Cortex of kidney (tissue), 1 donor: ENCODE measurements at places on chromosomes 2 and 18.

DNA sequence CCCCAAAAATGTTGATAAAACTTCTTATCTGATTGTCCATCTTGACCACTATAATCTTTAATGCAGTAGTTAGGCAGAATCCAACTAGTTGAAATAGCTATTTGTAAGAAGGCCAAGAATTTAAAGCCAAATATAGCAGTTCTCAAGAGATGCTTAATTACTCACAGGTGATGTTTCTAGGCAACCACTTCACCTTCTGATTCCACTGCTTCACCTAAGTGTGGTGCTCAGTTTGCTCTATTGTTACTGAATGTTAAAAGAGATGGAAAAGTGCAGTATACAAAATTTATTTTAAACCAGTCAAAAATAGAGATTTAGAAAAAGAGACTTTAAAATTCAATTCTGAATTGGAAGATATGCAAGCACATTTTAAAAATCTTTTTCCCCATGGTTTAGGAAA is 539.4 kb downstream of the ZNF804A start:
- no peak for DNase-seq

DNA sequence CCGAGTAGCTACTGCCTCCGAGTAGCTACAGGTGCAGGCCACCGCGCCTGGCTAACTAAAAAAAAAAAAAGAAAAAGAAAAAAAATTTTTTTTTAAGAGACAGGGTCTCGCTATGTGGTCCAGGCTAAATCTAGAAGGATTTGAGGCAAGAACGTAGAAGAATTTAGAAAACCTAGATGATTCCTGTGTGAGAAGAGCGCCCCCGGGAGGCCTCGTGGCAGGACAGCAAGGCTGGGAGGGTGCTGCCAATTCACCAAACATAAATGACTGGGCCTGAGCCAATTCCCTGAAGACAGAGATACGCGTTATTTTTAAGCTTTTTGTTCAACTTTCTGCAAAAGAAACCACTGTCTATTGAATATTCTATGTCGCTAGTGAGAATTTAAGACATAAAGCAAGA is 90.1 kb upstream of the TGFA start:
- no peak for DNase-seq

- no peak for DNase-seq
Measured at GRCh38 chr2:231877533-231878456, 48.4 kb downstream of the NPPC start.

DNA sequence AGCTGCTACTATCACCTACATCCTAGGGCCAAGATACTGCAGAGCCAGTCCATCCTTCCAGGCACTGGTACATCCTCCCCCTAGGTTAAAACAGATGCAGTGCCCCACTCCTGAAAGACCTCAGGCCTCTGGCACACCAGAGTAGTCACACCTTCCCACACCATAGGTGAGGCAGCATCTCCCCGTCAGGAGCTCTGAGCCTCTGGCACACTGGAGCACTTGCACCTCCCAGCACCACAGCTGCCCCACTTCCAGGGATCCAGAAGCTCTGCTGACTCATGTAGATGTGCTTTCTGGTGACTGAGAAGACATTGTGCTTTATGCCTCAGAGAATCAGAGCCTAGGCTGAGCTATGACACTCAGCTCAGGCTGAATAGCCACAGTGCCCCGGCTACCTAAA is 138.4 kb upstream of the COL3A1 start:
- no peak for DNase-seq

GRCh38 chr2:172467382-172467781 is 40.0 kb downstream of the ITGA6 start:
- DNase-seq, result no peak

GRCh38 chr2:102059151-102059550 is 67.4 kb downstream of the IL1R2 start:
- DNase-seq, result no peak

- no peak for DNase-seq
Measured at GRCh38 chr2:109120166-109120565, 8.8 kb upstream of the SH3RF3 start.

- DNase-seq, result no peak
Measured at GRCh38 chr2:239298116-239298804, 102.6 kb downstream of the HDAC4 start.

DNA sequence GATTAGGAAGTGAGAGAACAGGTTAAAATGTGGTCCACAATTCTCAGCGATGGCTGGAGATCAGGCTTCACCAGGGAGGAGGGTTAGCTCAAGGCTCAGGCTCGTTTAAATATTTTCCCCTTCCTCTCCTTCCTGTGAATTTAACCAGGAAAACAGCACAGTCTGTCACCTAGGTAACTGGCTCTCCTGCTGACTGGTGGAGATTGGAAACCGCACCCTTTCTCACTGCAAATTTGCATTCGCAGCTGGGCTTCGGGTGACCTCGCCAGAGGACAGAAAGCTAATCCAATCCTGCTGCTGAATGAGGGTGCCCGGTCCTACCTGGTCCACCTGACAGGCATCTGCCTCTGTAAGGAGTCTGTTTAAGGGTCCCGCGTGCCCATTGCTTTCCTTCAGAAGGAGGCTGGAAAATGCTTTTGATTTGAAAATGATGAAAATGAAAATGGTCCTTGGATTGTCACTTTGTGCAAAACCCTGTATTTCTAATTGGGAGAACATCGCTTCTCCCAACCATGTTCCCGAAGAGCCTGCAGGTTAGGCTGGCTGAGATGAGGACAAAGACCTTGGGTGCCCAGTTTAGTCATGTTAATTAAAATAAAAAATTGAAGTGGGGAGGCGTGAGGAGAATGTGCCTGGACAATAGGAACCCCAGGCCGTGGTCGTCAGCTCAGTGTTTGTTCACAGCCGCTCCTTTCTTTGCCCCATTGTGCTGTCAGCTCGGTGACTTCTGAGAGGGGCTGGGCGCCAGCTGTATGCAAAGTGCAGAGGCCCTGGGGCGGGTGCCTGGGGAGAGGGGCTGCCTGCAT is 43.4 kb upstream of the MTCL1 start:
- DNase-seq, result no peak

DNA sequence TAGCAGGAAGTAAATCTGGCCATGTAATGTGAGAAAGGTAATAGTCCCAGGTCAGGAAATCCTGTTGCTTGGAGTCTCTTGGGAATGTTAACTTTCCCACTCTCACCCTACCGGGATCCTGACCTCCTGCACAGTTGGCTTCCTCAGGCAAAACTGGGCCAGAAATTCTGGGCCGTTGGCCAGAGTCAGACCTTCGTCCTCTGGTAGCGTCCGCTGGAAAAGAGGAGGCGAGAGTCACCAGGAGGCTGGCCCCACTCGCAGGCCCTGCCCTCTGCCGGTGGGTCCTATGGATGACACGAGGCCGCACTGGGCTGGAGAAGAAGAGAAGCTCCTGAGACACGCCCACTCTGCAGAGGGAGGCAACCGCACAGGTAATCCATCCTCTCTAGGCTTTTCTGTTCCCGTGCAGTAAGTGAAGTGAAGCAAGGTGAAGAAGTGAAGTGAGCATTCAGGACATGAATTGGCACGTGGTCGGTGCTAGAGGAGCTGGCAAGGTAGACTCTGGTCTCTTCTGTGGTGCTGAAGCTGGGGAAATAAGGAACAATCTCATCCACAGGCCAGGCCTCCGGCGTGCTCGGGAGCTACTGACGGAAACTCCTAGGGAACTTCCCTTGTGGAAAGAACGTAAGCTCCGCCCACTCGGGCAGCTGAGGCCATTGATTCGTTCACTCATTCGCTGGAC is 182.7 kb upstream of the GLI2 start:
- no peak for DNase-seq

GRCh38 chr2:239053801-239054503 is 206.1 kb downstream of the TWIST2 start:
- DNase-seq, result no peak

DNA sequence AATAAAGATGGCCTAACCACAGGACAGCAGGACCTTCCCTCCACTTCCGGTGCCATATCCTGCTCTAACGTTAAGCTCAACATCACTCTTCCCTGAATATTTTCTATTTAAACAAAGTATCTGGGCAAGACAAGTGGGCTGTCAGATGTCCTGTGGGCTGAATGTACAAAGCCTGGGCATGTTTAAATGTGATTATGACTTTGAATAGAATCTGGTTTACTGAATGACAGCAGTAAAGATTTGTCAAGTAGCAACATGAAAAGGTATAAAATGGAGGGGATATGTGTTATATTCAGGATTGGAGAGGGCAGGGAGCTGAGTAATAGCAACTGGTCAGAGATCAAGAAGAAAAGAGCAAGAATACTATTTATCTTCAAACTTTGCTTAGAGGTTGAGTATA is 540.9 kb downstream of the NRXN1 start:
- no peak for DNase-seq

GRCh38 chr2:209638346-209638745 is 133.3 kb upstream of the UNC80 start:
- DNase-seq, result no peak

DNA sequence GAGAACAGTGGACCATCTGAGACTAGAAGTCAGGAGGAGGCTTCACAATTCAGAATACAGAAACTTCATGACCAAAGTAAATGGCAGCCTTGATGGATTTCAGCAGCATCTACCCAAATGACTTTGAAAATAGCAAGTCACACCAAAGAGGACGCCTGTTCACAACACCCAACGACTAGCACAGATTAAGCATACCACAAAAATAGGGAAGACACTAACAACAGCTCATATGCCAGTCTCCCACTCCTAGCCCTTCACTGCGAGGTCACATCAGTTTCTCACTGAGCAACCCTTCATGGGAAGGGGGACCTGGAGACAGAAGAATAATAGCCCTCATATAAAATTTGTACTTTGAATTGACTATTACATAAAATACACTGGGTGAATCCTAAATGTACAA is 228.4 kb upstream of the SLC39A10 start:
- DNase-seq, result no peak

GRCh38 chr2:187615364-187615763 is 61.1 kb upstream of the TFPI start:
- DNase-seq, result no peak

GRCh38 chr18:22558945-22559385 is 141.2 kb upstream of the CTAGE1 start:
- no peak for DNase-seq

GRCh38 chr18:55343396-55344073 is 244.5 kb downstream of the TCF4 start:
- no peak for DNase-seq

DNA sequence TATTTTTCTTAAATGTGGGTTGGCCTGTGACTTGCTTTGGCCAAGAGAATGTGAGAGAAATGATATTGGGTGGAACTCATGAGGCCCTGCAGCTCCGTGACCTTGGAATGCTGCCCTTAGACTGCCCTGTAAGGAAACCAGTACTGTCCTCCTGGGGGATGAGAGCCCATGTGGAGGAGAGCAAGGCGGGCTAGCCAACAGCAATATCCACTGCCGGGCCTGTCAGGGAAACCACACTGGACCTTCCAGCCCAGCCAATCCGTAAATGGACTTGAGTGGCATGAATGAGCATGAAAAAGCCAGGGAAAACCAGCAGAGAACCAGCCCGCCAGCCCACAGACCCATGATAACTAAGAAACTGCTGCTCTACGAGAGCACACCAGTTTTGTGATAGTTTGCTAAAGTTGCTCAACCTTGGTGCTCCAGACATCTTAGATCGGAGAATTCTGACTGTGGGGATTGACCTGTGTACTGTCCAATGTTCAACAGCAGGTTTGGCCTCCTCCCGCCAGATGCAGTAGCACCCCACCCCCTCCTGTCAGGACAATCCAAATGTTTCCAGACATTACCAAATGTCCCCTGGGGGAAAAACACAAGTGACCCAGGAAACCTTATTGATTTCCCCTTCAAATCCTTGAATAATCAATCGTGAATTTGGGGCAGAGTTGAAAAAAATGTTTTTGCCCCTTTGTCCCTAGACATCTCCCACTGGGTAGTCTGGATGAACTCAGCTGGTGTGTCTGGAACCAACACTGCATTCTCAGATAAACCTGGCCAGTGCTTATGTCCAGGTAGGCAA is 27.2 kb downstream of the ALPK2 start:
- DNase-seq, result no peak

DNA sequence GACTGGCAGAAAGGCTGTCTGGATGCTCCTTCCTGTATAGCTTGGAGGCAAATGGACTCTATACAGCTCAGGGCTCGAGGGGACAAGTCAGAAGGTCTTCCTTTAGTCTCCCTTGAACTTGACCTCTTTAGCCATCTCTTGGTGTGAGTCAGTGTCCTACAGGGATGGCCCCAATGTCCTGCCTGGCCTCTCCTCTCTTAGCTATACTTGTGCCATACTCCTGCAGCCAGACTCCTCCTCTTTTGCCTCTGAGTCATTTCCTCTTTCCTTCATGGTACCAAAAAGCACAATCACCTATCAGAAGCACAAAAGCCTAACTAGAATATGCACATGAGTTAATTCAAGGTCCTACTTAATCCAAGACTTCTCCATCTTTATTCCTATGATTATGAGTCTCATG is 112.7 kb downstream of the XRCC5 start:
- DNase-seq, result no peak

GRCh38 chr2:159976527-159977160 is 85.8 kb downstream of the PLA2R1 start:
- no peak for DNase-seq

- DNase-seq, result no peak
Measured at GRCh38 chr18:6079406-6079805, 184.1 kb upstream of the TMEM200C start.

- DNase-seq, result no peak
Measured at GRCh38 chr2:234989183-234989701, 37.4 kb downstream of the SH3BP4 start.

GRCh38 chr2:189155795-189156194 is 23.8 kb downstream of the COL5A2 start:
- DNase-seq, result no peak

- DNase-seq, result no peak
Measured at GRCh38 chr18:75104483-75104882, 104.5 kb downstream of the PTGR3 start.

DNA sequence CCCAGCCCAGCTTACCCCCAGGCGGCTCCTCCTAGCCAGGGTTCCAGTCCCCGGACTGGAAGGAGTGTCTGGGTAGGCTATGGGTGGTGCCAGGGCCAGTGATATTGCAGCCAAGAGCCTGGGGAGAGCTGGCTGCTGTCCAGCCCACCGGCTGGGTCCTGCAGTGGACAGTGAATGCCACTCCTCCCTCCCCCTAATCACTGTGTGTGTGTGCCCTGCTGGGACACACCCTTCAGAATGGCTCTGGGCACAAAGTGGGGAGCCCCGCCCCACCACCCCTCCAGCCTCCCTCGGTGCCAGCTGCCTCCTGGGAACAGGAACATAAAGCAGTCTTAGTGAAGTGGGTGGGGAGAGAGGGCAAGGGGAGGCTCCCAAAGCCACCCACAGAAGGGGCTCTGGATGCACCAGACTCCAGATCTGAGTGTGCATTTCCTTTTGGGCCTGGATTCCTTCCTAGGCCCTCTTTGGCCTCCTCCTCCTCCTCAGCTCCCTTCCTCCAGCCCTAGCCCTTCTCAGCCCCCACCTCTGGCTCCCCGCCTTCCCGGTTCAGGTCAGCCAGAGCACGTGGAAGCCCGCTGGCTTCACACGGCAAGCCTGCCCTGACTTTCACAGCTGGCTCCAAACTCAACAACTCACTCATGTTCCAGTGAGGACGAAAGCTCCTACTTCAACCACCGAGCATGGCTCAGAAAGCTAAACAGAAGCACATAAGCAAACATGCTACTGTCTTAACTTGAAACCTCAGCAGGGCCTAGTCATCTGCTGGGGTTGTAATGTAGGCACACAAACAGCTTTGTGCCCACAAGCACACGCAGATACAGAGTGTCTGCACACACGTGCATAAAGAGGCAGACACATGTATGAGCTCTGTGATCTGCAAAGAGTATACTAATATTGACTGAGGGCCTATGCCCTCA is 209.2 kb upstream of the SMAD2 start:
- DNase-seq, result no peak

- DNase-seq, result no peak
Measured at GRCh38 chr2:207126724-207127308, 38.9 kb downstream of the KLF7 start.
